ENCODE measurements at places on chromosomes 12 and 14. TPM values are rescaled to one million over a fixed set of nuclear protein-coding genes. Genes with fewer than 3 reads are reported as not detected.

Gene PTGER2
- polyA plus RNA-seq, result 5.8 TPM

Gene CLEC1A
- polyA plus RNA-seq, result 4.8 TPM

Gene PAH
- polyA plus RNA-seq, result not detected

Gene CLEC1B
- polyA plus RNA-seq, result 0.06 TPM

Gene SLIRP
- polyA plus RNA-seq, result 88.4 TPM

Gene PRIM1
- 9.7 TPM for polyA plus RNA-seq

Measured in ovary (tissue), 10 donors.